ENCODE measurements at places on chromosomes 2 and 18. TPM values are rescaled to one million over a fixed set of nuclear protein-coding genes. Genes with fewer than 3 reads are reported as not detected.

Gene OR6B2
- not detected for total RNA-seq

Gene CDCA7
- 10.1 TPM for total RNA-seq

Gene LIPG
- total RNA-seq, result 5.0 TPM

Gene STK11IP
- total RNA-seq, result 19.8 TPM

Gene TSGA10
- 12.2 TPM for total RNA-seq

Gene HOXD8
- 12.3 TPM for total RNA-seq

Gene FSIP2
- 13.9 TPM for total RNA-seq

Gene PDE11A
- 1.3 TPM for total RNA-seq

Gene STRADB
- total RNA-seq, result 43.0 TPM

Gene XDH
- 2.1 TPM for total RNA-seq

GRCh38 chr2:4973973-4974372 lies 718.2 kb upstream of the SOX11 start:
- no peak for DNase-seq

DNA sequence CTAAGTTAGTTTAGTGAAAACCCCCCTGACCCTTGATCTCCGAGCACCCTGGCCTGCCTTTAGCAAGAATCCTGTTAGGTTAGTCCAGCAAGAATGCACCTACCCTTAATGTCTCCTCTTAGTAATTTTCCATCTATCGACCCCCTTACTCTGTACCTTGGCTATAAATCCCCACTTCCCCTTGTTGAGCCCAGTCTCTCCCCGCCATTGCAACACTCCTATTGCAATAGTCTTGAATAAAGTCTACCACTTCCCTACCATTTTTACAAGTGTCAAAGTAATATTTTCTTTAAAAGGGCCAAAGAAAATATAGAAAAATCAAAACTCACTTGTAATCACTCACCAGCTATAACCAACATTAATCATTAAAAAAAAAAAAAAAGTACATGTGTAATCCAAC lies 4.2 kb upstream of the ZBTB7C start:
- DNase-seq, result no peak

DNA sequence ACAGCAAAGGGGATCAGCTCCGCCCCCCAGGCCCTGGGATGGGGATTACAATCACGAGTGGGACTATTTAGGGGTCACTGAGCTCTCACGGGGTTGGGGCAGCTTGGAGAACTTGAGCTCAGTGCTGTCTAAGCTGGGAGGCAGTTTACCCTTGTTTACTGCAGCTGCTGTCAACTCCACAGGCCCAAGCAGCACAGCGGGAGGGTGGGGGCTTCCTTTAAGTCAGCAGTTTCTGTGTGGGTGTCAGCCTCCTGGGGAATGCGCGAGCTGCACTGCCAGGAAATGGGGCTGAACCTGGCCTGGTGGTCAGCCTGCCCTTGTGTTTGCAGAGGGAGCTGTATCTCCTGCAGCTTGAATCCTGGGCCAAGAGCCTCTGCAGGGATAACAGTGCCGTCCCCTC lies 29.8 kb downstream of the TOGARAM2 start:
- no peak for DNase-seq

- DNase-seq, result no peak
Measured at GRCh38 chr2:191678437-191679100, 633 bp downstream of the NABP1 start.

GRCh38 chr18:8787794-8788193 lies 82.4 kb downstream of the MTCL1 start:
- no peak for DNase-seq

DNA sequence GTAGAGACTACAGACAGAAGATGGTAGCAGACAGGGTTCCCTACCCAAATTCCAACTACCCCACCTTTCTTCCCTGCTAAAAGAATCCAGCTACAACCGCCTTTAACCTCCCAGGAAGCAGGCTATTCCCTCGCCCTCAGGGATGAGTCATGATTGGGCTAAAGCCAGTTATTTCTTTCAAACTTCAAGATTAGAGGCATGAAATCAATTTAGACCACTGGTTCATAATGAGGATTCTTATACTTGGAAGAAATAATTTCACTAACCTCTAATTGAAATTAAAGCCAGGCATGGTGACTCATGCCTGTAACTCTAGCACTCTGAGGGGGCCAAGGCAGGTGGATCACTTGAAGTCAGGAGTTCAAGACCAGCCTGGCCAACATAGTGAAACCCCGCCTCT lies 20.0 kb downstream of the TRIP12 start:
- DNase-seq, result no peak

DNA sequence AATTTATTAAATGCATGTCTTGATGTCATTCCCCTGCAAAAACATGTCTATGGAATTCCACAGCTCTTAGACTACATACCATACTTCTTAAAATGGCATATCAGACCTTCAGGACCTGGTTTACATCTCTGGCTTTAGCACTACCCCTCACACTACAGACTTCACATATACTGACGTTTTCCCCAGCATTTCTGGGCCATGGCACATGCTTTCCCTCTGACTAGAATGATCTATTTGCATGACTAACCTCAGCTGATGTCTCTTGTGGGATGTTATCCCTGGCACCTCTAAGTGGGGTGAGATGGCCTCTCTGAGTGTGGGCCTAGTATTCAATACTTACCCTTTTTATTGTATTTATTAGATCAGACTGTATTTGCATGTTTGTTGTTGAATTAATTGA lies 381.6 kb downstream of the ERBB4 start:
- DNase-seq, result no peak

- no peak for DNase-seq
Measured at GRCh38 chr18:42052122-42052708, 97.2 kb downstream of the PIK3C3 start.

DNA sequence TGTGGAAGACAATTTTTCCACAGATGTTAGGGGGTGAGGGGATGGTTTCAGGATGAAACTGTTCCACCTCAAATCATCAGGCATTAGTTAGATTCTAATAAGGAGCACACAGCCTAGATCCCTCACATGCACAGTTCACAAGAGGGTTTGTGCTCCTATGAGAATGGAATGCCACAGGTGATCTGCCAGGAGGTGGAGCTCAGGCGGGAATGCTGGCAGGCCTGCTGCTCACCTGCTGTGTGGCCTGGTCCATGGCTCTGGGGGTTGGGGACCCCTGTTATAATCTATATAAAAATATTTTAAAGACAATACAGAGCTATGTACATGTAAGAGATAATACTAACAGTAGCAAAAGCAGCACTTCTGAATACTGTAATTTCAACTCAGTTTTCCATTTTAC lies 19.2 kb downstream of the CWC22 start:
- DNase-seq, result no peak

GRCh38 chr2:235055891-235056516 lies 104.2 kb downstream of the SH3BP4 start:
- DNase-seq, result no peak

DNA sequence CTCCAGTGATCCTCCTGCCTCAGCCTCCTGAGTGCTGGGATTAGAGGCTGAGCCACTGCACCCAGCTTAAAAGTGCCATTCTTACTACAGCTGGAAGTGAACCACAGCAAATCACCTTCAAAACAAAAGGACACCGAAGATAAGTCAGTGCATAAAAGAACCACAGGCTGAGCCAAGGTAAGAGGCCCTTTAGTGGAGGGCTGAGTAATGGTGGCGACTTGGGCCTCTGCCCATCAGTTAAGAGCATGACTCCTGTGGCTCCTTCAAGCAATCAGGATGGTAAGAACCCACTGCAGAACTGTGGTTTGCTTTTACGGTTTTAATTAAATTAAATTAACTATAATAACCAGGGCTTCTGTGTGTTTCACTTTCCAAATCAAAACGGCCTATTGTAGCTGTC lies 75.1 kb downstream of the CTAGE1 start:
- DNase-seq, result no peak

GRCh38 chr2:39059366-39059952 lies 61.4 kb downstream of the SOS1 start:
- DNase-seq, result no peak

DNA sequence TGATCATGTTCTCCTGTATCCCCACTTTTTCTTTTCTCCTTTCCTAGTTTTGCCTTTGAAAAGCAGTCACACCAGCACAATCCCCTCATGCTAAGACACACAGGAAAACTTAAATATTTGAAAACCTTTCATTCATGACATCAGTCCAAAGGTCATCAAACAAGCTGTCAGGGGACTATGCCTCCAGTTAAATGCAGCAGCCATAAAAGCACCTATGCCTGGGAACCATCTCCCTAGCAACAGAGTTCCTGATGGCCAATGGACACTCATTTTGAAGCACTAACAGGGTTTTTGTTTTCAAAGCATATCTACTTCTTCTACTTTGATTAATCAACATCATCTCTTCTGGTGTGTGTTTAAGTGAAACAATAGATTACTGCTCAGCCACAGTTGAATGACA lies 286.4 kb upstream of the PARD3B start:
- no peak for DNase-seq

GRCh38 chr2:168434146-168434545 lies 21.9 kb upstream of the CERS6 start:
- DNase-seq, result no peak

DNA sequence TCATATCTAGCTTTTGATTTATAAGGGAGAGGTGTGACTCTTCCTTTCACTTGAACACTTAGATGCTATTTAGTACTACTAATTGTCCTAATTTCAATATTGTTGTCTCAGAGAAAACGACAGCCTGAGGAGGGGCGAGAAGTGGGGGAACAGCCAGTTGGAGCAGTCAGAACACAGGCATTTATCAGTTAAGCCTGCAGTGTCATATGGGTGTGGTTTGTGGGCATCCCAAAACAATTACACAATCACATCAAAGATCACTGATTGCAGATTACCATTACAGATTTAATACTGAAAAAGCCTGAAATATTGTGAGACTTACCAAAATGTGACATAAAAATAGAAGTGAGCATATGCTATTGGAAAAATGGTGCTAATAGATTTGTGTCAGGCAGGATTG lies 15.8 kb downstream of the TMEM131 start:
- DNase-seq, result no peak

DNA sequence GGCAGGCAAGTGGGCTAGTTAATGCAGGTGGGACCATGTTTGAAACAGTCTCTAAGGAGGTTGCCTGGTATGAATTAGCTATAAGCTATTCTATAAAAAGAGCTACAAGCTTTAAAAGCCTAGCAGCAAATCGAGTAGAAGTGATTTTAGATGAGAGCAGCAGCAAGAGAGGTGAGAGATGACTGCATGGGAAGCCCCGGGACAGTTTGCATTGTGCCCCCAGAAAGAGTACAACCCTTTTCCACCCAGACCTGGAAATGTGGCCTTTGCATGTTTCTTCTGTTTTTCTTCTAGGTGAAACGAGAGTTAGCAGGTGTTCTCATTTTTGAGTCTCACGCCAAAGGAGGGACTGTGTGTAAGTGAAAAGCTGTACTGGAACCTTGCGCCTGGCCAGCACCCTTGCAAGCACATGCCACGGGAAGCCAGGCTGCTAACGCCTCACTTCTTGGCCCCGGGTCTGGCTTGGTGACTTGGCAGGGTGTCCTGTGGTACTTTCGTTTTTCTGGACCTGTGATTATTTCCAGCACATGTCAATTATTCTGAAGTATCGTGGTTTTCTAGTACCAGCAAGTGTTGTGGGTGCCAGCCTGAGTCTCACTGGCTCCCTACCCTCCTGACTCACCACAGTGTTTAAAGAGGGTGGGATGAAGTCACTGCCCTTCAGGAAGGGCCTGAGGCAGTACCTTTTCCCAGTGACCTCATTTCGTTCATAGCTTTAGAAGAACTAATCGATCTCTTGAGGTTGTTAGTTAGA lies 90.3 kb upstream of the MAP3K20 start:
- no peak for DNase-seq

DNA sequence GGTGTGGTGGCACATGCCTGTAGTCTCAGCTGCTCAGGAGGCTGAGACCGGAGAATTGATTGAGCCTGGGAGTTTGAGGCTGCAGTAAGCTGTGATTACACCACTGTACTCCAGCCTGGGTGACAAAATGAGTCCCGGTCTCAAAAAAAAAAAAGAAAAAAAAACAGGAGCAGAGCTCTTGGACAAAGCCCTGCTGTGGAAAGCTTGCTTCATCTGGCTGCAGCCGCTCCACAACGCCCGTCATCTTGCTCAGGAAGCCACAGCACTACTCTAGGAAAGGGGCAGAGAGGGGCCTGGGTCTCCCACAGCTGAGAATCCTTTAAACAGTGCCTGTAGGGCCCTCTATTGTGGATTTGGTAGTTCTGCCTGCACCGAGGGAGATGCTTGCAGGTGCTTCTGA lies 11.0 kb downstream of the ATG4B start:
- no peak for DNase-seq

DNA sequence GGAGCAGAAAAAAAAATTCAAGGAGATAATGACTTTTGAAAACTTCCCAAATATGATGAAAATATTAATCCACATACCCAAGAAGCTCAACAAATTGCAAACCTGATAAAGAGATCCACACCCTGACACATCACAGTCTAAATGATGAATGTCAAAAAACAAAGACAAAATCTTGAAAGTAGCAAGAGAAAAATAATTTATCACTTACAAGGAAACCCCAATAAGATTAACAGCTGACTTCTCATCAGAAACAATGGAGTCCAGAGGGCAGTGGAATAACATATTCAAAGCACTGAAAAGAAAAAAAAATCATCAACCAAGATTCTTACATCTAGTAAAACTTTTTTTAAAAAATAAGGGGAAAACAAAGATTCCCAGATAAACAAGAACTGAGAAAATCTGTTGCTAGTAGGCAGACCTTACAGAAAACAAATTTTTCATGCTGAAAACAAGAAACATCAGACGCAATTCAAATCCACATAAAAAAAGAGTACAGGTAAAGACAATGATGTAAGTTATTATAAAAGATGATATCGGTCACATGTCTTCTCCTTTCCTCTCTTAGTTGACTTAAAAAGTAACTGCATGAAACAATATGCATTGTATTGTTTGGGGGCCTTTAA lies 21.3 kb downstream of the SLC66A2 start:
- no peak for DNase-seq

DNA sequence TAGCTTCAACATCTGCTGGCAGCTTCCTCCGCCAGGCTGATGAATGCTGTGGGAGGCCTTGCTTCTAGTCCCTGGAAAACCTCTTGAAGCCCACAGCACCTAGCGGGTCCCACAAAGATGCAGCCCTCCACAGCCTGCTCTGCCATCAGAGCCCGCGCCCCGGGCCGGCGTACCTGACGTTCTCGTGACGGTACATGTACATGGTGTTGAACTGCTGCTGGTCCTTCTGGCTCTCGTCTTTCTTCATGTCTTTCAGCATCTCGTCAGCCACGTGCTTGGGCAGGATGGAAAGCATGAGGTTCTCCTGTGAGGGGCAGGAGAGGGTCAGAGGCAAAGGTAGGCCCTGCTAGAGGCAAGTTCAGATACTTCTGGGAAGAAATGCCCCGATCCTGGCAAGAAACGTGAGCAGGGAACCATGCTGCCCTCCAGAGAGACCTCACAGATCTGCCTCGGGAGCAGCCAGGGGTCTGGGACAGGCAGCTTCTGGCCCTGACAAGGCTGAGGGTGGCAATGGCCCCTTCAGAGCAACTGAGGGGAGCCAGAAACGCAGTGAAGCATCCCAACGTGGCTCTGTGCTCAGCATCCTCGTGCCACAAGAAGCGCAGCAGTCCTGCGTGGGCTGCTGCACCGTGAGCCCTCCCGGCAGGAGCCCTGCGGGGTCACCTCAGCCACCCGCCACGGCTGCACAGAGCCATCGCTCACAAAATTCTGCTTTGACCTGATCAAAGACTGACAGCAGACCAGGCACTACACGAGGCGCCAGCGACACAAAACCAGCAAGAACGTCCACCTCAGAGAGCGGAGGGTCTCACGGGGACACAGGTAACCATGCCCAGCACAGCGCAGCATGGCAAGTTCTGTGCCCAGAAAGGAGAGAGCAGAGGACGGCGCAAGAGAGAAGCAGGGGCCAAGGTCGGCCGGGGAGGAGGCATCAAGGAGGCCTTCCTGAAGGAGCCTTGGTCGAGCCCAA lies 49.1 kb downstream of the CENPO start:
- no peak for DNase-seq

Data from urinary bladder (tissue), 4 donors.